ENCODE measurements at places on chromosomes 6 and 20.

GRCh38 chr6:143115728-143116127 is 55.0 kb downstream of the AIG1 start:
- DNase-seq: no peak

GRCh38 chr6:158069800-158070195 is 88.1 kb downstream of the SYNJ2 start:
- no peak for DNase-seq

GRCh38 chr6:55675941-55676340 is 96.9 kb upstream of the HMGCLL1 start:
- DNase-seq: no peak

- DNase-seq: no peak
Observed at GRCh38 chr6:167804281-167805013, 22.3 kb upstream of the AFDN start.

DNA sequence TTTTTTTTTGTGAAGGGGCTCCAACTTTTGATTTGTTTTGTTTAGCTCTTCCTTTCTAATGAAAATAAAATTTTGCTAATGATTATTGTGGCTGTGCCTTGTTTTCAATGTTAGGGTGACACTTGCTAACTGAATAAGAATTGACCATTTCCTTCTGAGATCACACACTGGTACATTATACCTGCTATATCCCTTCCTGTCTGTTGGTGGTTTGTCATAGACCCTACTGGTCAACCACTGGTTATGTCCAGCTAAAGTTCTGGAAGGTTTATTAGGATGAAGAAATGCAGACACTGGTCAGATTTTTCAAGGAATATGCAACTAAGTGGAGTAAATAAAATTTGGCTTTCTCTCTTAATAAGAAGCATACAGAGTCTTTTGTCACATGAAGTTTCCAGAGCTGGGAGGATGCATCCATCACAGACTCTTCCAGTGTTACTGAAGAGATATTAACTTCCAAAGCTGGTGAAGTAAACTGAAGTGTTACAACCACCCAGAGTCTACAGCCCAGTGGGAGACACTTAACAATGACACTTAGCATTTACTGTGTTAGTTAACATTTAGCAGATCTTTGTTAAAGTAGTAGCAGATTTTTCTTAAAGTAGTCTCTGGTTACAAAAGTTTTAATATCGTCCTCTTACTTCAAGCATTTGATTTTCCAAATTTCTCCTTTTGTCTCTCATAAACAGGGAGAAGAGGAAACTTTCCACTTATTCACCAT is 19.7 kb upstream of the CALHM5 start:
- DNase-seq: no peak

GRCh38 chr6:119173249-119174084 is 95.0 kb upstream of the FAM184A start:
- no peak for DNase-seq

DNA sequence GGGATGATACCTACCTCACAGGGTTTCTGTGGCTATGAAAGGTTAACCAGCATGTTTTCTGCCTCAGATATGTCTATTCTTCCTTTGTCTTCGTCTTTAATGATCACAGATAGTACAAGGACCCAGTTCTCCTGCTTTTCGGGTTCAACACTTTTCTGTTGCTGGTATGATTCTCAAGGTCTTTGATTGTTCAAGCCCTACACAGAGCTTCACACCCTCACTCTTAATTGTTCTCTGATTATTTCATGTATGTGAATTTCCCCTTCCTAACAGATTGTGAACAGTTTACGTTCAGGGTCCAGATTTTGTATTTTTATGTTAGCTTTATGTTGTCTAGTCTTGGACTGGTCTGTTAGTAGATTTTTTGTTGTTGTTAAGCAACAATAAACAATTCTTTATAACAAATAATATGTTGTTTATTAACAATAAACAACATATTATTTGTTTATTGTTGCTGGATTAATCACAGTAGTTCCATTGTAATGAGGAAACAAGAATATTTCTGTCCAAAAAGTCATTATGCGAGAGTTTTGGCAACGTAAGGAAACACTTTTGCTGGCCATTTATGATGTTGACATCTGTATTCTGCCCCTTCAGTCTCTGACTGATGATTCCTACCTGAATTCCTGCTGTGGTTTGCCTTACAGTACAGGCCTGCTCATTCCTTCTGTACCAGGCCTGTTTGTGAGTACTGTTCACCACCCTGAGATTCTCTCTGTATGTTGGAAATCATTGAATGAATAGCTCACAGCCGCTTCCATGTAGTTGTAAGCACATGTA is 27.2 kb upstream of the TULP4 start:
- DNase-seq: no peak

DNA sequence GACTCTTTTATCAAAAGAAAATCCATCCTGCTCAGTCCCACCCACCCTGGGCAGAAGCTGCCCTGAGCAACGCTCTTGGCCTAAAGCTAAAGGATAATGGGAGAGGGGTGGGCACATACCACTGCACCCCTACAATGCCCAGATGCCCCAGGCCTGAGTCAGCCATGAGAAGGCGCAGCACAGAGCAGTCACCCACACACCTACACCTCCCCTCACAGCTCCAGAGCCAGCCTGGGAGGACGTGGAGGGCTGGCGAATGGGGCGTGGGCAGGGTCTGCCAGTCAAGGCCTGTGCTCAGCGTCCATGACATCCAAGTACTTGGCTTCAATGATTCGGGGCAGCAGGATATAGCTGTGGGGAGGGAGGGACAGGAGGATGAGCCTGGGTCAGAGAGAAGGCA is 11.5 kb downstream of the SLC4A11 start:
- DNase-seq: no peak

GRCh38 chr6:105545947-105546731 is 143.3 kb upstream of the PREP start:
- DNase-seq: no peak

- no peak for DNase-seq
Observed at GRCh38 chr20:58717278-58718091, 24.9 kb downstream of the NPEPL1 start.

DNA sequence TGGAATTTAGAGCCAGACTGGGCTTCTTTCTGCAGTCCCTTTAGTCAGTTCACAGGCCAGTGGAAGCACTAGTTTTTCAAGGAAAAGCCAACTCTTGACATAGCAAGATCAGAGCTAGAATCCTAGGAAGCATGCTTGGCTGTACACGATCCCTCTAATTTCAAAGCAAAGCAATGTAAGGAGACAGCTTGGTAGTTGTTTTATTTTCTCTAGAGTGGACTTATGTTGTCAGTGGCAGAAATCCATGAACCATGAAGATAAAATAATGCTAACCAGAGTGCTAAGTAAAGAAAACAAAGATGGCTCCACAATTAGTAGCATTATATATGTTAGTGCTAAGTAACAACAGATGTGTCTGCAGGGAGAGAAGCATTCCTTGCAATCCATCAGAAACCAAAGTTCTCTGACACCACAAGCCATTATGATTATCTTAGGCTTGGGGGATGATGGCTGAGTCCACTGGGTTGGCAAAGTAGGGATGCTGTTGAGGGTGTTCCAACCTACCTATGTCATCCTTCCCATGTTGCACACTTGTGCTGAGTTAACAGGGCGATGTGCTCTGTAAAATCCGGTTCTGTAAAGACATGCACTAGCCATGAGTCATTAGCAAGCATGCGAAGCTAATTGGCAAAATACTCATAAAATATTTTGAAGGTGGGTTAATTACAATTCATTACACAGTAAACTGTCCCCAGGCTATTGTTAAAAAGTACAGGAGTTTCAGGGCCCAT is 115.2 kb downstream of the BMP2 start:
- DNase-seq: no peak

DNA sequence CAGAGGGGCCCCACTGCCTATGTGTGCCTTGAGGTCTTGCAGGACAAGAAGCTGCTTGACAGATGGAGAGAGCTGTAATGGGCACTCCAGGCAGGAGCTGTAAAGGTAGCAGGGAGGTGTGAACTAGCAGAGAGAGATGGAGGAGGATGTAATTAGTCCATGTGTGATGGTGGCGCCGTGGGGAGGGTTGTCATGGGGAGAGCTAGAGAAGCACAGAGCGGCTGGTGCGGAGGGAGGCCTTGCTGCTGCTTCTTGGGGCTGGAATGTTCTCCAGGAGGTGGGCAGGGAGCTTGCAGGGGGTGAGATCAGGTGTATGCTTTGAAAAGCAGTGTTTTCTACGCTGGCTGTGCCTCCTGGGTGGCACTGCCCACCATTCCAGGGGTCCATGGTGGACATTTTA is 32.1 kb downstream of the APCDD1L start:
- no peak for DNase-seq

DNA sequence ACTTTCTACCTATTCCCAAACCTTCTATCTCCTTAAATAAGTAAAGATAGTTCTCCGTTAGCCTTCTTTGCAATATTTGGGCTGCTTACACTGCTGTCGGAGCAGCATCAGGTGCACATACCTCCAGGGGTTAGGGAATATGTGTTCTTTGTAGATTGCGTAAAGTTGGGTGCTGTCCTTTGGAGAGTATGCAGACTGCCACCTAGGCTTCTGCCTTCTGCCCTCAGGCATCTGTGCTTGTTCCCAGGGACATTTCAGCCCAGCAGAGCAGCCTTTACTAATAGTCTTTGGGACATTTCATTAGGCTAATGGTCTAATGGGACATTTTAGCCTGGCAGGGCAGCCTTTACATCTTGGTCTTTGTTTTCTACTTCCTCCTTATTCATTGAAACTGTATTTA is 260.6 kb downstream of the TPBG start:
- DNase-seq: no peak

- DNase-seq: no peak
Observed at GRCh38 chr6:152026291-152026690, 218.8 kb downstream of the ESR1 start.

DNA sequence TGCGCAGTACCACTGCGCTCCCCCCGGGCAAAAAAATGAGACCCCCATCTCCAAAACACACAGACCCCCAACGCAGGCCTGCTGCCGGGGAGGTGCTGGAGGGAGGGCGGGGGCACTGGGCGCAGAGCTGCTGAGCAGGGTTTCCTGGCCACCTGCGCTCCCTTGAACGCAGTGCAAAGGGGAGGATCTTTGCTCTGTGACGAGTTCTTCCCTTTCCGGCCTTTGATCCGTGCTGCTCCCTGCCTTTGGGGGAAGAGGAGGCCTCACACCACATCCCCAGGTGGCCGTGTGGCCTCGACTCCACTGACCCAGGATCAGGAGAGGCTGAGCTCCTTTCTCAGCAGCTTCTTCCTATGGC is 8.9 kb upstream of the COL20A1 start:
- no peak for DNase-seq

GRCh38 chr6:35069262-35069661 is 71.9 kb downstream of the TCP11 start:
- no peak for DNase-seq

GRCh38 chr20:9739991-9740390 is 98.9 kb downstream of the PAK5 start:
- no peak for DNase-seq

DNA sequence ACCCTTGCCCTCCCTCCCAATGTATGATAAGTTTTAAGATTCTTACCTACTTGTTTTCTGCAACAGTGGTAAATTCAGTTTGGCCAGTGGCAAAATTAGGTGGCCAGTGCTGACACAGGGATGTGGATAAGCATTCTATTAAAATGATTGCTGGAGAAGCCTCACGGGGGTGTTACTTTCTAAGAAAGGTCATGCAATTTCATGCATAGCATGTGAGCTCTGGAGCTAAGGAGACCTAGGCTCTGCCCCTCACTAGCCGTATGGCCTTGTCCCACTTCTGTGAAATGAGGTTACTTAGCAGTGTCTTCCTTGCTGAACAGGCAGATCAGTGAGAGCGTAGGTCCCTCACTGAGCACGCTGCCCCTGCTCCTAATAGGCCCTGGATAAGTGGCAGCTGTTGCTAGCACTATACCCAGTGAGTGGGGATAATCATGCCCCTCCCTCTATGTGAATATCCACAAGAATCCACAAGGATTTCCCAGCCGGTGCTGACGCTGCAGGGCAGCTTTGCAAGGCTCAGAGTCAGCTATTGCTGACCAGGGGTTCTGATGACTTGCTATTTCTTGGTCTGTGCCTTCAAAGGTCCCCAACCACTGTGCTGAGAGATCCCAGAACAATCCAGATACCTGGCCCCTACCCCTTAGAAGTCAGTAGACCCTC is 86.5 kb upstream of the MRPS10 start:
- DNase-seq: no peak

DNA sequence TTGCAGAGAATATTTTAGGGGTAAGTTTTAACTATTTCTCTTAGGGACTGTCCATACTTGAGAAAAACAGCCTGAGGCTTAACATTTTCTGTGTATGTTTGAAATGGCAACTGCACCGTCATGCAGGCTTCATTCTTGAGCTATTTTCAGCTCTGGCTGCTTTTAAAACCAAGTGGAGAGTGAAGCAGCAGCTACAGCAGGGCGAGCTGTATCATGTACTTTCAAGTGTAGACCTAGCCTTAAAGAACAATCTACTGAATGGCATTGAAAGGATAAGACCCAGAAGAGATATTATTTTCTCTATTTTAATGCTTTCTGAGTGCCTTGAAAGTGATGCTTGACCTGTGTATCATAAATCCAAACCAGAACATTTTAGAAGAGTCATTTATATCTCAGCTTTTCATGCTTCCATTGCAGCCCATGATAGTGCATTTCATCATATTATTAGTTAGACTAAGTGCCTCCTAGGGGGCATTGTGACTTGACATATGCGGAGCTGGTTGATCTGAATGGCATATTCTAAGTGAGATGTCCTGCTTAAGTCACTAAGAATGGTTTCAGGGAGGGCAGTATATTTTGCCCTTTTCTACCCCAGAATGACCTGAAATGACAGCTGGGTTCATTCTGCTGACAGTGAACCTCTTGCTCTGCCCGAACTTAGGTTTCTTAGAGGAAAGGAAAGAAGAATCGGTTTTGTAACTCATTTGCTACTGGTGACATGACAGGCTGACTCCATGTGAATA is 85.3 kb downstream of the NKAIN2 start:
- peak; percentile 57 for DNase-seq

- DNase-seq: no peak
Observed at GRCh38 chr6:167975458-167975857, 22.0 kb upstream of the KIF25 start.

GRCh38 chr20:32966881-32967781 is 37.1 kb downstream of the SUN5 start:
- DNase-seq: no peak

DNA sequence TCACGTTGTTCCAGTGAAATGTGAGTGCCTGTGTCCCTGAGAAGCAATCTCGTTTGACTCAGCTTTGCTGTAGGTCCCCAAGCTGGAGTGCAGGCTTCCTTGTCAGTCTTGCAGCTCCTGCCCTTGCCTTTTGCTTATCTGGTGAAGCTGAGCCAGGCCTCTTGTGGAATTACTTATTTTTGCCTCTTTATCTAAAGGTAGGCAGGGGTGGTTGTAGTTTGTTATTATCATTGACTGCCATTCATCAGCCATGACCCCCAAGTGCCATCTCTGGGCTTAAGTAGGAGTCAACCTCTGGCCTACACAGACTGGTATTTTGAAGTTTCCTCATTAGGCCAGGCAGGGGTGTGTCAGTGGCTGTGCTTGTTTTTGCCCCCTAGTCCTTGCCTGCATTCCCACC is 2.1 kb downstream of the TMEM14B start:
- no peak for DNase-seq

GRCh38 chr6:111485342-111485741 is 2.3 kb upstream of the REV3L start:
- DNase-seq: no peak

Measured in NCI-H187 (cell line).